ENCODE measurements at places on chromosomes 2 and 18.

- DNase-seq, result no peak
Observed at GRCh38 chr2:232927032-232927792, 57.1 kb downstream of the SNORC start.

GRCh38 chr2:48738806-48739205 is 16.7 kb downstream of the LHCGR start:
- DNase-seq, result peak; percentile 55

GRCh38 chr2:112074506-112074905 is 19.4 kb downstream of the TMEM87B start:
- DNase-seq, result no peak

- DNase-seq, result no peak
Observed at GRCh38 chr18:78405763-78406162, 573.9 kb upstream of the SALL3 start.

- no peak for DNase-seq
Observed at GRCh38 chr2:203612246-203612645, 77.1 kb upstream of the RAPH1 start.

GRCh38 chr2:177148477-177149154 is 64.0 kb upstream of the HNRNPA3 start:
- DNase-seq, result no peak

GRCh38 chr2:112784199-112785189 is at the start of gene IL1A:
IL1A (minus strand) TSS chr2:112784493; CDS start chr2:112783770, 723 bp downstream.
- peak; percentile 55 for DNase-seq

DNA sequence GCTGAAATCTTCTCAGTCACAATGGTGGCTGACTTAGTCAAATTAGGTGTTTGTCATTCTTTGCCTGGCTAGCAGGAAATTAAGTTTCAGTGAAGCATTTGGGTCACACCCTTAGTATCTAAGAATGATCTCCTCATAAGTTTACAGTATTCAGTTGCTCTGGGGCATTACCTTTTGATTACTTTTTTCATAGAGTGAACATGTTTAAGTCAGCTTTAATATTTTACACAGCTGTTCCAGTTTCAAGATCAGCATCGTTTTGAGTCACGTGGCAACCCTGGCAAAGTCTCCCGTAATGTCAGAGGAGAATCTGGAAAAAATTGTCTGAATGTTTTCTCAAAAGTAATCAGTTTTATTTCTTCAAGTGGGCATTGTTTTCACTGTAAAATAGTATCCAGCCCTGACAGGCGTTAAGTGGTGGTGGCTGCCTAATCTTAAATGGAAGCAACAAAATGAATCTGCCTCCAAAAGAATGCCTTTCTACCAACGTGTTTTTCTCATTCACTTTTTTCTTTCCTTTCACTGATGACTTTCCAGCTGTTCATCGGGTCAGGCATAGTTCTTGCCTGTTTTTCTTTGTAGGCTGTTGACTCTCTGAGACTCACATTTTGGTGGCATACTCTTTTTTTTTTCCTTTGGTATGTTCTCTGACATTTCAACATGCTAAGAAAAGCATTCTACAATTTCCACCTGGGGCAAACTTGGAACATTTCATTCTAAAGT is 319.6 kb upstream of the TCF4 start:
- DNase-seq, result no peak

DNA sequence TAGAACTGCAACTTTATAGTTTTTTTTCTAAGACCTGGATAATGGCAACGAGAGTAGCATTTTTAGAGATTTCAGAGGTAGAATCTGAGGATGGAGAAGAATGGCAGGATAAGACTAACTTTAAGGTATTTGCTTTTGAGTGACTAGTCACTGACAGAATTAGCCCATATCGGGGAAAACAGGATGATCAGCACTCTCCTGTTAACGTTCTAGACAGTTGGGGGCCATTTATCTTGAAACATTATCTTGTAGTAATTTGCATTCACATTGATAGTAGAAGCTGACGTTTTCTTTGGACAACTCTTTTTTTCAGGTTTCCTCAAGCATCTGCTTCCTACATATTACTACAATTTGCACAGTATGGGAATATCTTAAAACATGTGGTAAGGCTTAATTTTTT is 32.9 kb downstream of the NUP35 start:
- DNase-seq, result no peak

Data from non-pigmented ciliary epithelial cell (primary cell).